ENCODE measurements at places on chromosomes 5 and 9.
A peak's percentile ranks its signal among the peaks of the same experiment; 100 is the strongest.

- peak; percentile 60 for DNase-seq
Measured at GRCh38 chr5:3342271-3343100, 253.1 kb upstream of the IRX1 start.

GRCh38 chr9:31597977-31598376 lies 786.5 kb upstream of the ACO1 start:
- peak; percentile 51 for DNase-seq

GRCh38 chr5:54090495-54091120 lies 219.8 kb downstream of the ARL15 start:
- no peak for DNase-seq

DNA sequence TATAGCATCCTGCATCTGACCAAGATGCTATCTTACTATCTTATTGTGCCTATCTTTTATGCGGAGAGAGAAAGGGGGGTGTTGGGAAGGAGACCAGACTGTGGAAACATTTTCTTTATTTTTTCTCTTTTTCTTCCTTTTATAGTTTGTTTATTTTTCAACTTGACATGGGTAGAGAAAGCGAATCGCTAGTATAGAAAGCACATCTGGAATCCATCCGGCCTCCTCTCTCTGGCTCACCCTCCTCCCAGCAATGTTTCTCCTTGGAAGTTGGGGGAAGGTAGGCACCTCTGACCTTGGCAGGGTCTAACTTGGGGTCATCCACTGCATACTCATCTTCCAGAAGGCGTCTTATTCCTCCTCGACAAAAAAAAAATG lies 3.9 kb downstream of the S1PR3 start:
- no peak for DNase-seq
